Frontal cortex (tissue), 4 donors: ENCODE measurements at places on chromosomes 5 and 9. TPM values are rescaled to one million over a fixed set of nuclear protein-coding genes. Genes with fewer than 3 reads are reported as not detected.
A peak's percentile ranks its signal among the peaks of the same experiment; 100 is the strongest.

DNA sequence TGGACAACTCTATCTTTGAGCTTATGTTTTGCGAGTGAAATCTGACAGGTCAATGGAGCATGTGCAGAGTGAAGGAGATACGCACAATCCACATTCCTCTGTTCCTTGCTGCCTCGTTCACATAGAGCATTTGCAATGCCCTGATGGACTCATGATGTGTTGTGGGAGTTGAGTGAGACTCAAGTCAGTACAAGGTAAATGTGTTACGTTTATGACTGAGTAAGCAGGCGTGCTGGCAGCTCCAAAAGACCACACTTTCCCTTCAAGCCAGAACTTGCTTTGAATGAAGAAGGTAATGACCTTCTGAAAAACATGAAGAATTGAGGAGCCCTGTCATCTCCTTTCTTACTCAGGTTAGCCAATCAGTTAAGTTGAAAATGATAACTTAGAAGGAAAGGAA lies 477.8 kb downstream of the CTNND2 start:
- DNase-seq, result no peak

DNA sequence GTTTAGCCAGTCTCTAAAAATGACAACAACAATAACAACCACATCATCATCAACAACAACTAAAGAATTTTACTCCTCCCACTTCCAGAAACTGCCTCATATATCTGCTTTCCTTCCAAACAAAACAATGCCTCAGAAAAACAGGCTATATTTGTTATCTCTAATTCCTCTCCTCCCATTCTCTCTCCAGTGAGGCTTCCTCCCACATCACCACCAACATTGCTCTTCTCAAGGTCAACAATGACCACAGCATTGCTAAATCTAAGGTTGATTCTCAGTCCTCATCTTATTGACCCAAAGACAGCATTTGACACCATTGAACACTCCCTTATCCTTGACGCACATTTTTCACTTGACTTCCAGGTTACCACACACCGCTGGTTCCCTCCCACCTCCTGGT lies 38.1 kb upstream of the PRUNE2 start:
- DNase-seq, result no peak

DNA sequence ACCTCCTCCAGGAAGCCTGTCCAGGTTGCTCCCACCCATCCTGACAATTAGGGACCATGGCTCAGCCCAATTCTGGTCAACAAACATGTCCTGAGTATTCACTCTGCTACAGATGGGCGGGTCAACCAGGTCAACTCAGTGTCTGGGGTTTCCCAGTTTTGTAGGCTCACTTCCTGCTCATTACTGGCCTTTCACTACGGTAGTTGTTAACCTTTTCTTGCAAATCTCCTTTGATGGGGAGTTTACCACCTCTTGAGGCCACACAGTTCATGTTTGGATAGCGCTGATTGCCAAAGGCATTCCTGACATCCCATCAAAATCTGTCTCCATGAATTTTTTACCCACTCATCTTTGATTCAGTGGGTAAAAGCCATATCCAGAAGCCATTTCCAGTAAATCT lies 13.8 kb downstream of the TMEM8B start:
- DNase-seq, result no peak

GRCh38 chr9:136054798-136055714 lies 40.0 kb downstream of the NACC2 start:
- no peak for DNase-seq

NKD2 gene
- total RNA-seq, result 2.9 TPM

RORB gene
- 42.8 TPM for total RNA-seq

GRCh38 chr5:141421489-141421855 lies 621 bp downstream of the PCDHGA11 start:
- no peak for DNase-seq

CCL19 gene
- not detected for total RNA-seq

DNA sequence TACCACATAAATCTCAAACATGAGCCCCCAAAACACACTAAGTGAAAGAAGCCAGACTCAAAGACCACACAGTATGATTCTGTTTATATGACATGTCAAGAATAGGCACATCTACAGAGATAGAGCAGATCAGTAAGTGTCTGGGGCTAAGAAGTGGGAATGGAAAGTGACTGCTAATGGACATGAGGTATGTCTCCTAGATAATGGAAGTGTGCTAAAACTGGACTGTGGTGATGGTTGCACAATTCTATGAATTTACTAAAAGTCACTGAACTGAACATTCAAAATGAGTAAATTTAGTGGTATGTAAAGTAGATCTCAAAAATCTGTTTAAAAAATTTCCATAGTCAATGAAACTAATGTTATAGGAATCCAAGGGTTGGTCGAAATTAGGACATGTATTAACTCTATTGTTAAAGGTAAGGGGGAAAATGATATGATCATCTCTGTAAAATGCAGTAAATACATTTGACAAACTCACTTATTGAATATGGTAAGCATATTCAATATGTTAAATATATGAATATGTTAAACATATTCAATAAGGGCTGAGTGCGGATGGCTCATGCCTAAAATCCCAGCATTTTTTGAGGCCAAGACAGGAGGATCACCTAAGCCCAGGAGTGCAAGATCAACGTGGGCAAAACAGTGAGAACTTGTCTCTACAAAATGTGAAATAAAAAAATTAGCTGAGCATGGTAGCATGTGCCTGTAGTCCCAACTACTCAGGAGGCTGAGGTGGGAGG lies 51.7 kb downstream of the NUP155 start:
- no peak for DNase-seq

DNA sequence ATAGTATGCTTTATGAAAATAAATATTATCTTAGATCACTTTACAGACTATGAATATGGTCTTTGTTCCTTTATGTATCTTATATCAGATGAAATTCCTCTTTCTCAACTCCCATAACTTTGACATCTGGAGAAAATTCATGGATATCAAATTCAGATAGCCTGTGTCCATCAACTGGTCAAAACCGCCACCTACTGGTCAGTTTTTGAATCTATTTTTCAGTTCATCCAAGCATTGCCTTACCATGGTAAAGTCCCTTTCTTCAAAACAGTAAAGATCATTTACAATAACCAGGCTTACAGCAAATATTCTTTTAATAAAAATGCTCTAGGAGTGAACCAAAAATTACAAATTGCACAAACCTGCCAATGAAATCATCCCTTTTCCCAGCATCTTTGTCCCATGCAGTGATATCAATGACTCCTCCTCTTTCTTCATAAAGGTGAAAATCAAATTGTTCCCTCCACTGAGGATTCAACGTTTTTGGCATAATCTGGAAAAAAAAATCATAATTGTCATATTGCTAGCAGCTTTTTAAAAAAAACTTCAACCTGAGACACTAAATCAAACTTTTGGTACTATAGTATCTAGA lies 290.5 kb downstream of the SLF1 start:
- peak; percentile 11 for DNase-seq

PARP8 gene
- 48.5 TPM for total RNA-seq

- no peak for DNase-seq
Observed at GRCh38 chr5:80777347-80778287, 122.8 kb upstream of the DHFR start.

- no peak for DNase-seq
Observed at GRCh38 chr5:89255845-89256463, 373.0 kb upstream of the MEF2C start.

GRCh38 chr5:62942384-62942783 lies 363.8 kb downstream of the LRRC70 start:
- DNase-seq, result no peak

DNA sequence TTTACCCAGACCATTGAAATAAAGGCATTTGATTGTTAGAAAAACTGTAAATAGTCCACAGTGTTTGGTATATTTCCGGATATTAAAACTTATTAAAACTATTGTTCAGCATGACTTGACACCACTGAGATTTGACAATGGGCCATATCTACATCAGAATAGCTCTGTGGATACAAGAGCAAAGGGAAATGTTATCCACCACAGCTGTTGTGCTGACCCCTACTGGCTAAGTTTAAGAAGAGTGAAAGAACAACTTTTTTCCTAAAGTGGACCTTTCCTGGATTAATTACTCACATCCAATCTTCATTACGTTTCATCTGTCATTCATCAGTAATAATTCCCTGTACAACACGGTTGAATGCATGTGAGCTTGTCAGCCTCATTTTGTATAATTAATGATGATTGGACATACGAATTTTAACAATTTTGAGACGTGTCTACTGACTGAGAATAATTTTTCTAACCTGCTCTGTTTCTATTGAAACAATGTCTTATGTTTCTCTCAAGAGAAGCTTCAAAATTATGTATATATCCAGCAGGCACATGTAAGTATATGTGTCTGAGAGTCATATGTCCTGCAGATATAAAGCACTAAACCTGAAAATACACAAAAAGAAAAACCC lies 1952.6 kb downstream of the MAT2B start:
- DNase-seq, result no peak

GRCh38 chr5:17339841-17340240 lies 122.4 kb downstream of the BASP1 start:
- no peak for DNase-seq

GRCh38 chr5:166562246-166562645 lies 1729.2 kb upstream of the WWC1 start:
- no peak for DNase-seq

DNA sequence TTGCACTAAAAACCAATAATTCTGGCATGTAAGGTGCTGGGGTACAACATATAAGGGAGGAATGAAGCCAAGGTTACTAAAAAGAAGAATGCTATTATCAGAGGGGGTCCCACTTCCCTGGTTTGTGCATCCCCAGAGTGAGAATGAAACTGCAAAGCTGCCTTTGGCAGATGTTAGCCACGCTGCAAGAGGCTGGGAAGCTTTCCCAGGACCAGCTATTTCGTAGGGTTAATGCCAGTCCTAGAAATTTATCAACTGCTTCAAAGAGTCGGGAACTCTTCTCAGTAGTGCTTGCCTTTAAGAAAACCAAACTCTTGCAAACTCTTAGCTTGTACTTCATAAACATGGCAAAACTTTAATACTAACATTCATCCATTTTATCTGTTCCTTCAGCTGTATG lies 87.5 kb upstream of the NR5A1 start:
- DNase-seq, result no peak

WWC1 gene
- total RNA-seq, result 78.3 TPM
